ENCODE measurements at places on chromosomes 12 and 14. TPM values are rescaled to one million over a fixed set of nuclear protein-coding genes. Genes with fewer than 3 reads are reported as not detected.

Gene RNASE3
- not detected for total RNA-seq

Gene SOX5
- 16.4 TPM for total RNA-seq

Gene VTI1B
- total RNA-seq, result 67.9 TPM

Gene ZNF140
- total RNA-seq, result 38.0 TPM

Gene ZDHHC22
- not detected for total RNA-seq

Gene HAL
- 0.17 TPM for total RNA-seq

Gene ARG2
- total RNA-seq, result 8.4 TPM

Gene PTGER2
- 30.0 TPM for total RNA-seq

Gene TBX5
- total RNA-seq, result 16.8 TPM

Gene RD3L
- total RNA-seq, result not detected

Gene RTL1
- not detected for total RNA-seq

Gene KLRK1
- total RNA-seq, result not detected

Gene CNTN1
- total RNA-seq, result 0.26 TPM

Gene PIWIL1
- not detected for total RNA-seq

Gene CLEC1B
- total RNA-seq, result not detected

Gene IRAK3
- total RNA-seq, result 7.4 TPM

Gene GLS2
- under 0.01 TPM for total RNA-seq

Gene TSPAN9
- 35.2 TPM for total RNA-seq

Gene INHBE
- total RNA-seq, result 26.4 TPM
